ENCODE measurements at places on chromosomes 5 and 9.

DNA sequence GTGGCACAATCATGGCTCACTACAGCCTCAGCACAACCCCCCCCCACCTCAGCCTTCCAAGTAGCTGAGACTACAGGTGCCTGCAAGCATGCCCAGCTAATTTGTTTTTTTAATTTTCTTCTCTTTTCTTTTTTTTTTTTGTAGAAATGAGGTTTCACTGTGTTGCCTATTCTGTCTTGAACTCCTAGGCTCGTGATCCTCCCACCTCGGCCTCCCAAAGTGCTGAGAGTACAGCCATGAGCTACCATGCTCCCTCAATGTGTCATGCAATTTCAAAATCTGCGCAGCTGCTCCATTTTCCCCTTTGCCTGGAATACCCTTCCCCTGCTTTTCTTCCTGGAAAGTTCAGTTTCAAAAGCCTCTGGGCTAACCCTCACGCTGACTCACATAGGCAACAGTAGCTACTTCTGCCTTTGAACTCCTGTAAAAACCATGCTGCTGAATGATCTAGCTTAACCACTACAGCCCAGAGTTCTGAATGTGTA lies 71.0 kb upstream of the IL7R start:
- no peak for DNase-seq

DNA sequence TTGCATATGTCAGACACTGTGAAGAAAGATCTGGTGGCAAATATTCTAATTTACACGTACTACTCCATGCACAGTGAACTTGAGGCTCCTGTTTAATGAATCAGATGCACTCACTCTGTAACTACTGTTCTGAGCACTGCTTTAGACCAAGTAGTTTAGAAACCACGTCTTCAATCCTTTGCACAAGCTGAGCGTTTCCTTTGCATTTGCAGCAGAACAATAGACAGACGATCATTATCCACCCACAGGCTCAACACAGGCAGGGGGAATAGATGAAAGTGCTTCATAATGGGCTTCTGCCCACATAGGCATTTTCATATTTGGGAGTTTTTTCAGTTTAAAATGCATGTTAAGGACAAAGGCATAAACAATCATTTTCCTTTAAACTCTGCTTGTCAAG lies 423.3 kb upstream of the ADAMTS16 start:
- no peak for DNase-seq

DNA sequence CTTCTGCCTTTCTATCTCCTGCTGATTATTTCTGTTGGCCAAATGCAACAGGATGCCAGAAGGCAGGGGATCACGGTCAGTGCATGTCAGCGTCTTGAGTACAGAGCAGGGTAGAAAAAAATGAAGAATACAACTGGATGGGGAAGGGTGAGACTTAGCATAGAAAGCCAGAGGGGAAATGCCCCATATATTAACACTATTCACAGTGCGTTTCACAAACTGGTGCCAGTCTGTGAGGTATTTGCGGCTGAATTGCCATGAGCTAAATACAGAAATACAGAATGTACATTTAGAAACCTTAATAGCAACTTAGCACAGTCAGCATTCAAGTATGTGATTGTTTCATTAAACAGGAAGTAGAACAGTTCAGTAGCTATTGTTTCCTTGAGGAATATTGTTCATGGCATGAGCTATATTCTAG lies 31.0 kb upstream of the SLC1A3 start:
- no peak for DNase-seq

DNA sequence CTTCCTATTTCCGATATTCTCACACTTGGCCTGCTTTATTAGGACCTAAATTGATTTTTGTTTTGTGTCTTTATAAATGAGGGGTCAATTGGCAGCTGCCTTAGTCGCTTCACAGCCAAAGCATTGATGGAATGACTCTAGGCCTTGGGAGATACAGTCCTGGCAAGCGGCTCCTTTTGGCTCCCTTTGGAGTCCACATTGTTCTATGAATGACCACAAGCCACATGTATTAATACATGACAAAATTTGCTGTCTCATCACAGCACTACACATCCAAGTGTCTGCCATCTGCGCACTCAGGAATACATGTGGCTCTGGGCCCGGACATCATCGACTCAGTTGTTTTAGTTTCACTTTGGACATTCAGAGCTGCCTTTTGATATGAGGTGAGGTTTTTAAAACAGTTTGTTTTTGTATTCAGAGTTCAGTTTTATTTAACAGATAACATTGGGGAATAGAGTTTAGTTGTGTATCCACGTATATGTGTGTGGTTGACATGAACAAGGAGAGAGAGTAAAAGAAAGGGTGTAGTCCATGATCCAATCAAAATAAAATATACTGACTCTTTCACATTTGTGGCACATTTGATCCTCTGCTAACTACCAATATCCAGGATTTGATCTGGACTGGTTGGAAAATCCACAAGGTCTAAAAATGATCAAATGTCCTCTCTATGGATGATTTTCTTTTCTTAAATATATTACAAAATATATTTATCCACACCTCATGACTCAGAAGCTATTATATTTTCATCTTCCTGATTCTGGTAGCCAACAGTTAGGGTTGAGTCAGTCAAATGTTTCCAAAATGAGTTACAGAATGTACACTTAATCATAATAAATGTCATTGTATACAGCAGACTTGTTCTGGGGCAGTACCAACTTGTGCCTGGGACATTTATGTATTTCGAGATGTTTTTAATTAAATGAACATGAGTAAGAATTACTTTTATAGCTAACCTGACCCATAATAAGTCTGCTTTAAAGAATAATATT lies 114.0 kb upstream of the MTAP start:
- no peak for DNase-seq

- no peak for DNase-seq
Observed at GRCh38 chr5:138980441-138980840, 105.3 kb upstream of the LRRTM2 start.

DNA sequence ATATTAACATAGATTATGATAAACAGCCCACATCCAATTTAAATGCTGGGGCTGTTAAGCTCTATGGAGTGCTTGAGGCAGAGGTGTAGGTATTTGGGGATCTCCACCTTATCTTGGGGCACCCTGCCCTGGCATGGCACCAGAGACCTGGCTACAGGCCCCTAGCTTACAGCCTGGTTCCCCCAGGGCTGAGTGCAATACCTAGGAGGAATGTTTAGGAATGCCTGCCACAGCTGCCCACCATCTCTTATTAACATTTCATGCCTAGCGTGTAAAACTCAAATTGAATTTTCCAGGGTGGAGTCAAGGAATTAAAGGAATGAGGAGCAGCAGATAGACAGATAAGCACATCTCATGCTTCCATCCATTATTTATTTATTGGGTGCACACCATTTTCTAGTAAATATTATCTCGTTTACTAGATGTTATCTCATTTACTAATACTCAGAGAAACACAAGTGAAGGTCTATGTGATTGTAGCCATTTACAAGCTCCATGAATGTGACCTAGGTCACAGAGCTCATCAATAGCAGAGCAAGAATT lies 55.6 kb upstream of the TNFSF8 start:
- no peak for DNase-seq

DNA sequence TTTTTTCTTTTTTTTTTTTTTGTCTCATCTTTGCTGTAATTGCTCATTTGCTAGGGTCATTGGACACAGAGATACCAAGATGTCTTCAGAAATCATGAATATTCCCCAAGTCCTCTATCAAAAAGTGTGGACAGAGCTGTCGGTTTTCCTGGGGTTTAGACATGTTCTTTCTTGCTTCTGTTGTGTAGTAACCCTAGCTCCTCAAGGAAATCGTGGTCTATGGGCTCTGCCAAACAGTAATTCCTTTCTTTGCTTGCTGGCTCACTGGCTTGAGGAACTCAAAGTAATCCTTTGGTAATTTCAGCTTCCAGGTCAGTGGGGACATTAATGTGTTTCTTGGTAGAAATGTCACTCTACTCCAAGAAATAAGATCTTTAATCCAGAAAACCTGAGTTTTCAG lies 101.7 kb downstream of the TMC1 start:
- no peak for DNase-seq

- no peak for DNase-seq
Observed at GRCh38 chr9:37984672-37985611, 81.0 kb upstream of the SLC25A51 start.

GRCh38 chr9:14993061-14993800 lies 83.0 kb upstream of the FREM1 start:
- DNase-seq: no peak

- no peak for DNase-seq
Observed at GRCh38 chr5:76427206-76428140, 24.4 kb downstream of the IQGAP2 start.

- no peak for DNase-seq
Observed at GRCh38 chr9:35842020-35842745, 13.2 kb downstream of the TMEM8B start.

DNA sequence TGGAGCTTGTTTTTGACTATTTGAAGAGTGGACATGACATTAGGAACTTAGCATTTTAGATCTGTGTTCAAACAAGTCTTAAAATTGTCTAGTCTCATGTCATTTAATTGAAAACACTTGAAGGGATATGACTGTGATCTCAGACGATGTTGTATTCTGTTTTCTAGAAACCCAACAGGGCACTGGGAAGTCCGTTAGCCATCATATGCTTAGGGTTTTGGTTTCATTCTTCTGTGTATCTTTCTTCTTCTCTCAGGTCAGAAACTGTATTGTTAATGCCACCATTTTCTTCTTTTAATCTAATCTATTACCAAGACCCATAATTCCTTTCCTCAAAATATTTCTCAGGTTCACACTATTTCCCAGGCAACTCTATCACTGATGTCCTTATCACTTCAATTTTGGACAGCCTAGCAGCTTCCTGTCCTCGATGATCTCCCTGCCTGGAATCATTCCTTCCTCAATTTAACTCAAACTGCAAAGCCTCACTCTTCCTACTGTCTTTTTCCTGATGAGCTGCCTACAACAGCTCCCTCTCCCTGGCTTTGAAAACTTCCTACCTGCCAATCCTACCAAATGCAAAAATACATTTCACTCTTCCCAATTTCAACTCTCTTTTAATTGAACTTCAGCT lies 77.7 kb downstream of the MEF2C start:
- DNase-seq: no peak

GRCh38 chr9:90909747-90910283 lies 108.2 kb downstream of the SYK start:
- no peak for DNase-seq

- DNase-seq: no peak
Observed at GRCh38 chr5:118553662-118554061, 434.7 kb downstream of the DTWD2 start.

DNA sequence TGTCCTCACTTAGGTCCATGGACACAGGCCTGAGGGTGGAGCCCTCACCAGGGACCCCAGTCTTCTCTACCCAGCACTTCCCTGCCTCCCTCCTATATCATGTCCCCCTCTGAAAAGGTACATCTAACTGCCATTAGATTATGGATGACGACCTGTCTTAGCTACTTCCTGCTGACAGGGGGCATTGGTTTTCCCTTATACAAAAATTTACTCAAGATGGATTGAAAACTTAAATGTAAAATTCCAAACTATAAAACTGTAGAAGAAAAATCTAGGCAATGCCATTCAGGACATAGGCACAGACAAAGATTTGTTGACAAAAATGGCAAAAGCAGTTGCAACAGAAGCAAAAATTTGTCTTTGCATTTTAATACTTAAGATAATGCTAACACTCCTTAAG lies 623.2 kb upstream of the FAM174A start:
- no peak for DNase-seq

DNA sequence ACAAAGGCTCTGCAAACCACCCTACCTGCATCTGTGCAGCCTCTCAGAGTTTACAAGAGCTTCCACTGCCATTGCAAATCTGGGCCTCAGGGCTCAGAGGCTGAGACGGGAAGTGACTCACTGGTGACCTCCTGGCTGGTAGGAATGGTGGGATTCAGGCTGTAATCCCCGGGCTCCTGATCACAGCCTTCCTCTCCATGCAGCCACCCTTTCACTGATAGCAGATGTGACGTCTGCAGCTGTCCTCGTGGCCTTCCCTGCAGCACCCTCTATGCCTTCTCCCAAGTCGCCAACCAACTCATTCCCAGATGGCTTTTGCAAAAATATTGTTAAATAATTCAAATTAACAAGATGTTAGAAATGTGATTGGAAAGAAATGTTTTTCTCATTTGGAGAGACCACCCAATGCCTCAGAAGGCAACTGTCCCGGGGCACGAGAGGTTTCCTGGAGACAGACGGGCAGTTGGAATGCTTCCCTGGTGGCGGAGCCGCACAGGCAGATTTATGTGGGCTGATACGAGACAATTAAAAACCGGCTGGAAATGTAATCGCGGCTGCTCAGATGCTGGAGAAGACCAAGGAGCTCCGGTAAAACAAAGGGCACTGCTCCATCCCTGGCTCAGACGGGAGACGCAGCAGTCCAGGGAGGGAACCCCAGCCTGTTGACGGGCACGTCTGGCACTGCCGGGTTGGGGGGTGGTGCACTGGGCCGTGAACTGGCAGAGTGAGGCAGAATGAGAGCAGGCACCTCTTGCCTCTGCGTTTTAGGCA lies 34.4 kb upstream of the SLC25A51 start:
- no peak for DNase-seq

GRCh38 chr9:122810306-122810946 lies 10.5 kb downstream of the OR1K1 start:
- peak; percentile 73 for DNase-seq

DNA sequence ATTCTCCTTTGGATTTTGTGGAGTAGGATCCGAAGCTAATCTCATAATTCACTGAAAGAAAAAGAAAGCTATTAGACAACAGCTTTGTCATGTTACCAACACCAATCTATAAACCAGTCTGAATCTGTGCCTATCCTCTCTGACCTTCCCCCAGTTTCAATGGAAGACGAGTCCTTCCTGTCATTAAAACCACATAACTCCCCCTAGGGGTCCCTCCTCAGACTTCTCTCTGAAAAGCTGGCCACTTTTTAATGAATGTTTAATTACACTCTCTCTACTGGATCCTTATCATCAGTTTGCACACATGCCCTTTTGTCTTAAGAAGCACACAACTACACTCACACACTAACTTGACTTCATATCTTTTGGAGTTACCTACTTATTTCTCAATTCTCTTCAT lies 98.0 kb upstream of the TSLP start:
- no peak for DNase-seq

GRCh38 chr5:138900281-138900965 lies 25.3 kb upstream of the LRRTM2 start:
- no peak for DNase-seq

DNA sequence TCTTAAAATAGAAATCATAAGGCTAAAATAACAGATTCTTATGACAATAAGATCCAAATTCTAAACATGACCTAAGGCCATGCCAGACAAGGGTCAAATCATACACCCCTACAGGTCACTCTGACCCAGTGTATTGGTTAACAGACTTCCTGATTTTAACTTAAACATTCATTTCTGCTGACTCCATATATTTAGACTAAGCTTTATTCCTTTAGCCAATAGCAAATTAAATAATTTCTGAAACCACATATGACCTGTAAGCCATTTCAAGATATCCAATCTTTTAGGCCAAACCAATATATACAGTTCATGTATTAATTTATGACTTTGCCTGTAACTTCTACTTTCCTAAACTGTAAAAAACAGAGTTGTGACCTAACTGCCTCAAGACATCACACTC lies 7.4 kb upstream of the SPINK13 start:
- no peak for DNase-seq

DNA sequence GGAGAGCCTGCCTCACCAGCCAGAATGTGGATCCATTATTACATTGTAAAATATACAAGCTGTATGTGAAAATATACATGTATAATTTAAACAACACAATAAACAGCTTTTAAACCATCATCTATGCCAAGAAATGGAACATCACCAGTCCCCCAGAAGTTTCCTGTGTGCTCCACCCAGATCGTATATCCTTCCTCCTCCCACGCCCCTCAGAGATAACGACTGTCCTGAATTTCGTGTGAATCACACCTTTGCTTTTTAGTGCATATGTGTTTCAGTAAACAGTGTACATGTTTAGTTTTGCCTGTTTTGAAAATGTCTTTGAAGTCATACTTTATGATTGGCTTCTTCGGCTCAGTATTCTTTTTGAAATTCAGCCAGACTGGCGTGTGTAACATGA lies 134.6 kb upstream of the MYO10 start:
- DNase-seq: no peak

Measured in natural killer cell treated with Interleukin-12 subunit alpha and Interleukin-12 subunit beta and Interleukin-15 and Interleukin-18, amount 100 ng/mL, for 72 hours (primary cell).